AG04449 (cell line): ENCODE measurements at places on chromosomes 6 and 20.

- no peak for DNase-seq
Observed at GRCh38 chr6:115882174-115882573, 178.5 kb downstream of the FRK start.

DNA sequence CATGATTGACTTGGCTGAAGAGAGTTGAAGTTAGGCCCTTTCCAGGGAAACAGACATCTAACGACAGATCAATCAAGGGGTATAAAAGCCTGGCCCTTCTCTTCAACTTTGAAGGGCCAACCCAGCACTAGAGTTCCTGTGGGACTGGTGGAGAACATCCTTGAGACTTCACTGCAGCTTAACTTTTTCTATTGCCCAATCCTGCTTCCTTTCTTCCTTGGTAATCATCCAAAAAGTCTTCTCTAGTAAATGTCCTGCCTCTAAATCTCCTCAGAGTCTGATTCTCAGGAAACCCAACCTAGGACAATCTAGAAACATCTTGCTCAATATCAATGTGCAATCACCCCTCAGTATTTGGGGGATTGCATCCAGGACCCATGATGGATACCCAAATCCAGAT is 1.9 kb downstream of the MKKS start:
- no peak for DNase-seq

GRCh38 chr6:52846002-52846401 is 5.4 kb upstream of the GSTA5 start:
- DNase-seq, result no peak

DNA sequence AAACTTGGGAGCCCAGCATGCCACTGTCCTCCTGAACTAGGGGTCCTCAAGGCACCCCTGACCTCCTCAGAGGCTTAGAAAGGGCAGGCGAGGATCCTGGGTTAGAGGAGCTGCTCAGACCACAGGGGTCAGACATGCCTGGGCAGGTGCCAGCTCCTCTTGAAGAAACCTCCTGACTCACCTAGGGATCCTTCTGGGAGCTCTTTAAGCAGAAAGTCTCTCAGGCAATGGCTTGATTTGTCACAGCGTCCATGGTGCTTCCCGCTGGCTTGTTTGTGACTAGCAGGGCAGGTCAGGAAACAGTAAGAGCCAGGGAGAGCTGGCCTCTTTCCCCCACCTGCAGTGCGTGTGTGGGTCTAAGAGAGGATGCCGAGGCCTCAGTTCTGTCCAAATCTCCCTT is 174.5 kb upstream of the SNX9 start:
- no peak for DNase-seq

GRCh38 chr20:19453410-19453809 is 241.0 kb downstream of the SLC24A3 start:
- no peak for DNase-seq

DNA sequence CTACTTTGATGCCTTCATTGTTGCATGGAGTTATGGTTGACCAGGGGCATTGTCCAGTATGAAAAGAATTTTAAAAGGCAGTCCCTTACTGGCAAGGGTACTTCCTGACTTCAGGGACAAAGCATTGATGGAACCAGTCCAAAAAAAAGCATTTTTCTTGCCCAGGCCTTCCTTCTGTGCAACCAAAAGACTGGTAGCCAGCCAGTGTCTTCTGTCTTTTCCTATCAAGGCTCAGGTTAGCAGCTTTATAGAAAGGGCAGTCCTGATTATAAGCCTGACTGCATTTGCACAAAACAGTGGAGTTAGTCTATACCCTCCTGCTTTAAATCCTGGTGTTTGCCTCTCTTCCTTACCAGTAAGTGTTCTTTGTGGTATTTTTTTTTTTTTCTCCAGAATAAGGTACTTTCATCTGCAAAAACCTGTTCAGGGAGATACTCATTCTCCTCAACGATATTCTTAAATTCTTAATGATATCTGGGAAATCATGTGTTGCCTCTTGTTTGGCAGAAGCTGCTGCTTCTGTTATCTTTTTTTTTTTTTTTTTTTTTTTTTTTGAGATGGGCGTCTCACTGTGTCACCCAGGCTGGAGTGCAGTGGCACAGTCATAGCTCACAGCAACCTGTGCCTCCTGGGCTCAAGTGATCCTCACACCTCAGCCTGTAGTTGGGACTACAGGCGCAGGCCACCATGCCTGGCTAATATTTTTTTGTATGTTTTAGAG is 33.9 kb downstream of the SCAF8 start:
- no peak for DNase-seq

GRCh38 chr6:44781912-44782597 is 394.5 kb downstream of the CDC5L start:
- DNase-seq, result no peak

- DNase-seq, result no peak
Observed at GRCh38 chr20:22008456-22008855, 303.0 kb downstream of the PAX1 start.

DNA sequence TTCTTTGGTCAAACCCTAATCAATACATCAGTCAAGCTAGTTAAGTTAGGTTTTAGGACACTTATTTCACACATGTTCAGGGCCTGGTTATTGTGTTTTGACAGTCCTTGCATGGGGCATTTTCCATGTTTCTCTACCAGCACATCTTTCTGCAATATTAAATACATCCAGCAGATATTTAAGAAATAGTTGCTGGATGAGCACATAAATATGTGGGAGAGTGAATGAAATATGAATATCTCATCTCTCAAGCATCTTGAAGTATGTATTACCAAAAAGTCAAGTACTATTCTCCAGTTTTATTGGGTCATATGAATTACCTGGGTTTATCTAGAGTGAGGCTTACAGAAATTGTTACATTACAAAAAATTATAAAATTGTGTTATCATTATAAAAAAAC is 621.9 kb upstream of the GJE1 start:
- DNase-seq, result no peak

DNA sequence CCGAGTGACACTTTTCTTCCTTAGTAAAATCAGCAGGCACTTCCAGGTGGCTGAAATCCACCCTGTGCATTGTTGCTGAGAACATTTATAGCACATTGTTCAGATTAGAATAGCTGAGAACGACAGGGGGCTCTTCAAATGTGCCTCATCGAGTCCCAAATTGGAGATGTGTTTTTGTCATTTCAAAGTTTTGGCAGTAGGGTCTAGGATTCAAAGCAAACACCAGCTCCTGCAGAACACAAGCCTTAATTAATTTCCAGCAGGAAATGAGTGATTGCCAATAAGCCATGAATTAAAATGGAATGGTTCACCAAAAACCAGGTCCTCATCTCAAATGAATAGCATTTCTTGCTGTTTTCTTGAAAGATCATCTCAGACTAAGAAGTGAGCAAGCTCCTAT is 171.6 kb downstream of the PLCB1 start:
- no peak for DNase-seq

- peak; percentile 63 for DNase-seq
Observed at GRCh38 chr6:37171970-37172812, 2.2 kb downstream of the PIM1 start.

DNA sequence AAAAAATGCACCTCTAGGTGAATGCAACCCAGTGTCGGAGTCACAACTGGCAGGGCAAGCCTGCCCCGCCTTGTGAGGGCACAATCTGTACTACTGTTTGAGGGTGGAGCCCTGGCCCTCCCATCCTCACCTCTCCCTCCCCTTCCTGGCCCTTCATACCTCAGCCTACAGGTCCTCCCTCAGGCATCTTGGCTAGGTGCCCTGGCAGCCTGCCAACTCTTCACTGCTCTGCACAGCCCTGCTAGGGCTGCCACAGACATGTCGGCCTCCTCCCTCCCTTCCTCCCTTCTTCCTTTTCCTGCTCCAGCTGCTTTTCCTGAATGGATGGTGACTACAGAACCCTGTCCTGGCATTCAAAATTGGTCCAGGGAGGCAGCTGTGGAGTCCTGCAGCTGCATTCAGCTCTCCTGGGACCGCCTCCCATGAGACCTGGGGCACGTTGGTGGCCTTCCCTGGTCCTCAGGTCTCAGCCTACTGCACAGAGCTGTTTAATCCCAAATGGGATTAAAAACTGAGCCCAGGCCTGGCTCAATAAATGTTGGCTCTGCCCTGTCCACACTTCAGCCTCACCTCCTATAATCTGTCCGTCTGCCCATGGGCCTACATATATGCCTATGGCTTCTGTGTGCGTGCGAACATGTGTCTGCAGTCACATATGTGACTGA is 52.7 kb downstream of the CDH22 start:
- DNase-seq, result no peak

DNA sequence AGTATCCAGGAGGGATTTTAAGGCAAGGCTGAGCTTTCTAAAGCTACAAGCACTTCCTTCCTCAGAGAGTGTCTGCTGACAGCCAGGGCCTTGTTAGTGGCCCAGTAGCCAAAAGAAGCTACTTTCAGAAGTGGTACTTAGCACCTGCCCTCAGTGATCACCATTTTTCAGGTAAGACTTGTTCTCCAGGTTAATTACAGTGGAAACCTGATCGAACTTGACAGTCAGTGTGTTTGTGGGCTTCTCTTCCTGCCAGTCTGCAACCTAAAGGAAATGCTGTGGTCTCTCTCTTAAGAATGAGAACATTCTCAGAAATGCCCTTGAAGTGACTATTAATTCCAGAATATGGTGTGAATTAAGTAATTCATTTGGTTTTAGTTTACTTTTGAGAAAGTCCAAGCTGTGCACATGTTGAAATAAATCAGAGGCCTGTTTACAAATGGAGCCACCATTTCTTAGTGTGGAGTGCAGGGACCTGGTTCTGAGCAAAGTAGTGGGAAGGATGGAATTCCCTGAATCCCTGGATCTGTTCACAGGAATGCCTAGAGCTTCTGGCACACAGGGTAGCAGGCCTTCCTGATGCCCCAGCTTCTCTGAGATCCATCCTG is 185.3 kb upstream of the AGPAT4 start:
- no peak for DNase-seq

DNA sequence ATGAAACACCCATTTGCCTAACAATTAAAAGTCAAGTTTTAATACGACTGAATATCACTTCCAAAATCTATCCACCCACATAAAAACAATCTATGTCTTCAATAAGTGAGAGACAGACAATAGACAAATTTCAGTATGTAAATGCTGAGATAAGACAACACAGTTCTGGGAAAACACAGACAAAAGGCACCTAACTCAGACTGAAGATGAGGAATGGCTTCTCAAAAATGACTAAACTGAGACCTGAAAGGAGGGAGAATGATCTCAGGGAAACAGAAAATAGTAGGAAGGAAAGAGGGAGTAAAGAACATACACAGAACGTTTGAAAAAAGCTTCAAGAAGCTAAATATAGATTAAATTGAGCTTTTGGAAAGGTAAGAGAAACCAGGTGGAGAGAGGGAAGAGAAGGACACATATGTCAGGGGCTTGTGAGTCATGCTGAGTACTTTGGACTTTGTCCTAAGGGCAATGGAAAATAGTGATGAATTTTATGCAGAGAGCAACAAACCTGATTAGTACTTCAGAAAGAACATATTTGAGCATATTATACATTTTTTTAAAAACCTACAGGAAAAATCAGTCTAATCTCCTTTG is 16.1 kb downstream of the LMBRD1 start:
- DNase-seq, result no peak

DNA sequence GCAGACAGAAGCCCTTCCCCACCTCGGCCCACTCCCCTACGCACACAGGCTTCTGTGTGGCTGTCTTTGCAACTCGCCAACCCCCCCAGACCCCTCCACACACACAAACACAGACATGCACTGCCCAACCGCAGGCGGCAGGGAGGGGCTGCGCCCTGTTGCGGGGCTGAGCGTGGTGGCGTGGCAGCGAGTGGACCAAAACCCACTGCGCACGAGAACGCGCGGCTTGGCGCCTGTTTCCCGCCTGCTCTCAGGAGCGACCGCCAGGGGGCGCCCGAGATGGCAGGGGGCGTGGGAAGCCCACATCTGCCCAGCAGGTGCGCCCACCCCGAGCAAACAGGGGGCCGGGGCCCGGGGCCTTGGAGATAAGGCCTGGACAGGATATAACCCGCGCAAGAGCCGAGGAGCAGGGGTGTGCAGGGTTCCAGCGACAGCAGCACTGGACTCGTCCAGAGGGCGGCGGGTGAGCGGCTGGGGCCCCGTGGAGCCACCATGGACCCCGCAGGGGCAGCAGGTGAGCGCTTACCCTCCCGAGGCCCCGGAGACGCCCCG is at the start of gene RBPJL:
Gene RBPJL, plus strand, starts transcription at position 410 of the 552 bp plus-strand sequence. Its CDS starts 83 bp downstream, at position 493.
- no peak for DNase-seq

DNA sequence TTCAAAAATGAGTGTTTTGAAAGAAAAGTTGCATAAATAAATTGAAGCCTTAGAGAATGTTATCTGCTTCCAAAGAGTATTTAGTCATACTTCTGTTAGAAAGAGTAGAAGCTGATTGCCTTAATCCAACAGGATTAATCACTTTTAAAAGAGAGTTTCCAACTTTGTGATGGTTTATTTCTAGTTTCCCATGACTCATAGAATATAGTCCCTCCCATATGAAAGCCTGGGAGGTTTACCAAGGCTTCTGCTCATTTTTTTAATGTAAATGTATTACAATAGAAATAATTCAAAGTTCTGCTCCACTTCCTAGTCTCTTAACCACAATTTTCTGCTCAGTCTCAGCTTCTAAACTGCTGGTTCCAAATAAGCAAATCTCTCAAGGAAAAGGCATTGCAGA is 118.0 kb upstream of the IRAK1BP1 start:
- peak; percentile 1 for DNase-seq

- DNase-seq, result no peak
Observed at GRCh38 chr6:43246301-43247113, 3.2 kb downstream of the TTBK1 start.
